ENCODE measurements at places on chromosomes 3 and 15. TPM values are rescaled to one million over a fixed set of nuclear protein-coding genes. Genes with fewer than 3 reads are reported as not detected.

Gene SELENOK
- total RNA-seq, result 49.8 TPM

Gene ECE2
- not detected for total RNA-seq

Gene CFAP161
- 0.98 TPM for total RNA-seq

Gene HTD2
- 8.7 TPM for total RNA-seq

DNA sequence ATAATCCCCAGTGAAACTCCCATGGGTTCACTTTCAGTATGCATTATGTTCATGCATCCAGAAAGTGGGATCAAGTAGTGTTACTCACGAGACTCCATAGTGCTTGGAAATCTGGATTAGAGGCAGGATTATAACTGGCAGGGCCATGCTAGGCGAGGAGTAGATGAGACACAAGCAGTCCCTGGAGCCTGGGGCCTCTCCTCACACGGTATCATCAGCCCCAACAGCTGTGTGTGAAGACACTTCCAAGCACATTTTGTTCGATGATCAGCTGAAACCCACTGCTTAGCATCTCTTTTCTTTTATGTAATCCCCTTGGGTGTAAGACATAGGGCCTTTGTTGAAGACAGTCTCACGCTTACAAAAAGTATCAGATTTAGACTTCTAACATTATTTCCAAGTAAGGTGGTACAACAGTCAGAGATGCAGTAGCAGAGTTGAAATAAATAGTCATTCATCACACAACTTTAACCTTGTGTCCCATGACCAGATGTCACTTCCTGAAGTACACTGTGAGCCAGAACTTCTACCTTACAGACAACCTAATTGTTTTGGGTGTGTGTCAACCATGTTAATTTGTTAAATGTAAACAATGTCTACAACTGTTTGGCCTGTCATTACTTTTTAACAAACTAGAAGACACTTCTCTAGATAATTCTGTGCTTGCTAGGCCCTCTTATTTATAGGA, 116.9 kb downstream of the GADL1 start:
- no peak for DNase-seq

- no peak for DNase-seq
Measured at GRCh38 chr3:123129532-123129931, 62.7 kb downstream of the PDIA5 start.

DNA sequence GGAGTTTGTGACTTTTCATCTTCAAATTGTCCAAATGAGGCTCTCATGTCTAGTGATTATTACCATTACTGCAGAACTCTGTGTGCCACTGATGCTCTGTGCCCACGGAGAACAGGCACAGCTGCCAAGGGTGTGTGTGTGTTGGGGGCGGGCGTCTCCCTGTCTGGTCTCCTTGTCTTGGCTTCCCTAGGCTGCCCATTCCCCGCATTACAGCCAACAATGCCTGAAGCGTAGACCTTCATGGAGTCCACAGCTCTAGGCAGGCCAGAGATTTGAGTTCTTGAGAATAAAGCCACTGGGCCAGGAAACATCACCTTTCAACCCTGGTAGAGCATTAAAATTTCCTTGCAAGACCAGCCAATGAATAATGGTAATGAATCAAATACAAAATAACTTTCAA, 42.7 kb downstream of the CCNB2 start:
- DNase-seq, result no peak

GRCh38 chr3:50622881-50623280, 5.9 kb downstream of the MAPKAPK3 start:
- no peak for DNase-seq

GRCh38 chr15:71810256-71811035, at the start of gene NR2E3:
TSS of gene NR2E3 (plus strand) at chr15:71810554. CDS start at chr15:71810744, 190 bp downstream.
- no peak for DNase-seq

GRCh38 chr3:134333522-134334181, 40.6 kb downstream of the AMOTL2 start:
- peak; percentile 63 for DNase-seq

DNA sequence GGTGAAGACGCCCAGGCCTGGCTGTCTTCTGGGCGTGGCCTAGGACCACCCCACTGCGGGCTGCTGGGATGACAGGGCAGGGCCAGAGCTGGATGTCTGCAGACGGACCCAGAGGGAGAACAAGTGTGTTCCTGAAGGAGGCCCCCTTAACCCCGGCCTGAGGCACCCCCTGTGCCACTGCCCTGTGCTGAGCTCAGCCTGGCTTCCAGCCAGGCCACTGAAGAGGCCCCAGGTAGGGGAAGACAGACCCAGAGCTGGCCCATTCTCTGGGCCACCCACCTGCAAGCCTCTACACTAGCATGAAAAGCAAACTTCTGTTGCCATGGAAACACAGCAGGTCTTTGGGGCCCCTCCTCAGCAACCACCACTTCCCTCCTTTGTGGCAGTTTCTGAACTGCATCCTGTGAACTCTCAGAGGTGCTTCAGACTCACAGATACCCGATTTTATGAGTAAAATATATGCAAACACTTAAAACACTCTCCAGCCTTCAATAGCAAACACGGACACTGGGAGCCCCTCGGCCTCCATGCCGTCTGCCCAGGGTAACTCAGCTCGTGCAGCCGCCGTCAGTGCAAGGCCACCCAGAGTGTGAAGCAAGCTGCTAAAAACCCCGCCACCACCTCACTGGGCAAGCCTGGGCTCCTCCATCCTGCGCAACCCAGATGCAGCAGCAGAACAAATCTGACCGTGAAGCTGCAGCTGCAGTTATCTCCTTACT, 42.5 kb downstream of the CMTM6 start:
- no peak for DNase-seq

- DNase-seq, result no peak
Measured at GRCh38 chr3:184899953-184900595, 88.1 kb downstream of the VPS8 start.

DNA sequence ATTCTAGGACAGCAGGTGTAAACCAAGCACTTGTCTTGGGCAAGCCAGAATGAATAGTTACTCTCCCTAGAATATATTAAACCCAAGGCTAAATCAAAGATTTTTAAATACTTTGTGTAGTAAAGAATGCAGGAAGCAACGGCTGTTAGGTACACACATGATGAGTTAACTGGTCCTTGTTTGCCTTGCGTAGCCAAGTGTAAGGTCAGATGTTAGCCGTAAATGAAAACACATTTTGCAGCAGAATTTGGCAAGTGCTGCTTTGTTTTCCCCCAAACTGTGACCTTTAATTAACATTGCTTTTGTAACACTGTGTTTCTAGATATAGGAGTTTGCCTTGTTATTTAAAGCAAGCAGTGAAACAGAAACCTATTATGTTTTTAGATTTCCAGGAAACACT, 368.7 kb downstream of the IL5RA start:
- DNase-seq, result no peak

DNA sequence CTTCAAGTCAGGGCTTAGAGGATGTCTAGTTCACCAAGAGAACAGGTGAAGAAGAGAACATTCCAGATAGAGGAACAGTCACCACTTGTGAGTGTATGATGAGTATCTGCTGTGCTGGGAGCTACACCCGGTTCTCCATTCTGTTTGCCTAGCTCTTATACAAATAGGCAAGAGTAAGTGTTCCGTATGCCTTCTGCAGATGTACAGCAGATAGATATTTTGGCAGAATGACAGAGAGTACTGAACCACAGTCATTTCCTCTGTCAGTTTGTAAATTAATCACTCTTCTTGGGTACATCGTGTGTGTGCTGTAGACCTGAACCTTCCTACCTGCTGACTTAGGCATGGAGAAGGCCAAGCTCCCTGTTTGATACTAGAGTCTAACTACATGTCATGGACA, 108.3 kb upstream of the CTDSPL start:
- no peak for DNase-seq

GRCh38 chr3:183745300-183746098, 47.9 kb downstream of the YEATS2 start:
- peak; percentile 46 for DNase-seq

DNA sequence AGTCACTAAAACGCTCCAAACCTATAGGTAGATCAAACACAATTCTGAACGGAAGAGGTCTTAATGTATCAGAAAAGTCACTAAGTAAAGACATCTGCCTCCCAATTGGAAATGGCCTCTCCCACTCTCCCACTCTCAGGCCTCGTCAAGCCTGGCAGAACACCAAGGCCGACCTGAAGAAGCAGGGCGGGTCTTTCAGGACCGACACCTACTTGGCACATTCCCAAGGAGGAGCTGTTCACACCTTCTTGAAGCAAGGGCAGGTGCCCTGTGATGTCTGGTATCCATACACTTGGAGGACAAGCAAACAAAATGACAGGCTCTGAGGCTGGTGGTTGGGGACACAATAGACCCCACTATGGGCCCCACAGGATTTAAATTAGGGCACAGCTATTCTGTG, 30.0 kb downstream of the XXYLT1 start:
- no peak for DNase-seq

DNA sequence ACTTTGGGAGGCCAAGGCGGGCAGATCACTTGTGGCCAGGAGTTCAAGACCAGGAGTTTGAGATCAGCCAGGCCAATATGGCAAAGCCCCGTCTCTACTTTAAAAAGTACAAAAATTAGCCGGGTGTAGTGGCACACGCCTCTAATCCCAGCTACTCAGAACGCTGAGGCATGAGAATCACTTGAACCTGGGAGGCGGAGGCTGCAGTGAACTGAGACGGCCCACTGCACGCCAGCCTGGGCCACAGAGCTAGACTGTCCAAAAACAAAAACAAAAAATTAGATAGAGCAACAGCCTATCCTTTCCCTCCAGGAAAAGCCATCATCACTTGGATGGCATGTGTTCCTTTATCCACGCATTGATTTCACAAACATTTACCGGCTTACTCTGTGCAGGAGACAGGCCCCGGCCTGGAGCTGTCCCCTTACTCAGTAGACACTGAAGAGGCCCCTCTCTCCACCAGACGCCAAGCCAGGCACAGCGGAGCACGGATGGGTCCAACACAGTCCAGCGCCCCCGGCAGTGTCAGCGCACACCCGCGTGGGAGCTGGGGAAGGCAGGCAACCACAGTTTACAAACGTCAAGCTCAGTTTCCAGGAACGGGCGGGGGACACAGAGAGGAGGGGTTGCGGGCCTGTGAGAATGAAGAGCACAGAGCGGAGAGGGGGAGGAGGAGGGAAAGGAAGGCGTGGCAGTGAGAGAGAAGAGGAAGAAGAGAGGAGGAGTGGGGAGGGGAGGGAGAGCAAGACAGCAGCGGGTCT, 3.1 kb downstream of the GP5 start:
- no peak for DNase-seq

- DNase-seq, result no peak
Measured at GRCh38 chr3:33001889-33002288, 50.4 kb downstream of the CCR4 start.
